ENCODE measurements at places on chromosomes 16 and 17.
A peak's percentile ranks its signal among the peaks of the same experiment; 100 is the strongest.

- DNase-seq: peak; percentile 22
These were observed 76.4 kb downstream of the TOX3 start for GRCh38 chr16:52470585-52470984.

DNA sequence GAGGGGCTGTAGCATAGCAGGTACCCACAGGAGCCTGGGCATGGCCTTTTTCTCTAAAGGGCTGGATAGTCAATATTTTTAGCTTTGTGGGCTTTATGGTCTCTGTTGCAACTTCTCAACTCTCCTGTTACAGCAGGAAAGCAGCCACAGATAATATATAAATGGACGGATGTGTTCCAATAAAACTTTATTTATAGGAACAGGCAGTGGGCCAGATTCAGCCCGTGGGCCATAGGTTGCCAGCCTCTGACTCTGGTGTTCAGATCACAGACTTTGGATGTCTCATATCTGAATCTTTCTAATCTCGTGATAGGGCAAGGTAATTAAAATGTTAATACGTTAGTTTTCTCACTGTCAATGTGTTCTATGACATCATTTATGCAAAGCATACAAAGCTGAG is 136.4 kb downstream of the WWOX start:
- DNase-seq: no peak

GRCh38 chr16:68263559-68264127 is 683 bp upstream of the SLC7A6 start:
- no peak for DNase-seq

DNA sequence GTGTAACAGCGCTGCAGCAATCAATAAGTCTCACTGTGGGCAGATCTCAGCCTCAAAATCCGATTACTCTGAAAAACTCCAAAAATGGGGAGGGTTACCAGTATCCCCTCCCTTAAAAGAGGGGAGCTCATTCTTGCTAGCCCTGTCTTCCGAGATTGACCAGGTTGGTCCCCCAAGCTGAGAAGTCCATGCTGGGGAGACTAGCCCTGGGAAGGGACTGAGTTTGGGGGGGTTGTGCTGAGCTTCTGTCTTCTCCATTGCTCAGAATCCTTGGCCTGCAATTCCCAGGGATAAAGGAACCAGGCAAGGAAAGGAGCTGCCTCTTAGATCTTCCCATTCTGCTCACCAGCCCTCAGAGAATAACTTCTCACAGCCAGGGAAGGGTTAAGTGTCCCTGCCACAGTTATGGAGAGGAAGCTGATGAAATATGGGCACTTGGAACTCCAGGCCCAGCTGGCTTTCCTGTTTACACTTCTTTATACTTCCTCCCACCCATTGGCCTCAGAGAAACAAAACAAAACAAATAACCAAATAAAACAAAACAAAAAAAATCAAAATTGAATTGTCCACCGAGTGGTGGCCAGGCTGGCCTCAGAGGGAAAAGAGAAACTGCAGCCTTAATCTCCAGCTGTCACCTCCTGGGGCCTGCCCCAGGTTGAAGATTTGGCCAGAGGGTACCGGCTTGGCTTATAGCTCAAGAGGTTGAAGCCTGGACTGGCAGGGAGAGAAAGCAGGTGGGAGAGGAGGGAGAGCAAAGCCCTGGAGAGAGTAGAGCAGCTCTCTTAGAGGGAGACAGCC is 2.6 kb downstream of the HOXB3 start:
- peak; percentile 87 for DNase-seq

GRCh38 chr17:6070430-6070912 is 292 bp downstream of the WSCD1 start:
- no peak for DNase-seq

DNA sequence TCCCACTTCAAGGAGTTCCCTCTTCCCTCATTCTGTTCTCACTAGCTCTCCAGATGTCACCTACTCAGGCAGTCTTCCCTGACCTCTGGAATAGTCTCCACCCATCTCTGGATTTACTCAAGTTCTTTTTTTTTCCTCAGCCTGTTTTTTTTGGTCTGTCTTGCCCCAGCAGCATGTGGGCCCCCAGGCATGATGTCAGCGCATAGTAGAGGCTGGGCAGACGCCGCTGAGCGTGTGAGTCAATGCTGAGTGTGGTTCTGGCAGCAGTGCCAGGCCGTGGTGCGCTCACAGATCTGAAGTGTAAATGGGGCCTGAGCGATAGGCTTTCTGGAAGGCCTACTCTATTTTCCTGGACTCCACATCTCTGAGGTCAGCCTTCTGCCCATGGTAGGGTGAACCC is 2.7 kb upstream of the KCNJ18 start:
- DNase-seq: no peak

DNA sequence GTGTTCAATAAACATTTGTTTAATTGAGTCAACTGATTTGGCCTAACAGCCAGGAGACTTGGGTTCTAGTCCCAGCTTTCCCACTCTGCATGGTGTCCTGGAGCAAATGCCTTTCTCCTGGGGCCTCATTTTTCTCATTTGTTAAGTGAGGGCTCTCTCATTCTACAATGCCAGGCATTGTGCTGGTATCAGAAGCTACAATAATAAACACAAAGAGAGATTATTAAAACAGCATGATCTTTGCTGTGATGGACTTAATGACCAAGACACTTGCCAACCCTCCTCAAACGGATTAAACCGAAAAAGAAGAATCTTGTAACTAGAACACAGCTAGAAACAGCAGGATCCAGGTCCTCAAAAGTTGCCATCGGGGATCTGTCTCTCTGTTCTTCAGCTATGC is 4.8 kb upstream of the VAMP2 start:
- DNase-seq: no peak

GRCh38 chr17:79027274-79027924 is 3.4 kb downstream of the C1QTNF1 start:
- DNase-seq: no peak

DNA sequence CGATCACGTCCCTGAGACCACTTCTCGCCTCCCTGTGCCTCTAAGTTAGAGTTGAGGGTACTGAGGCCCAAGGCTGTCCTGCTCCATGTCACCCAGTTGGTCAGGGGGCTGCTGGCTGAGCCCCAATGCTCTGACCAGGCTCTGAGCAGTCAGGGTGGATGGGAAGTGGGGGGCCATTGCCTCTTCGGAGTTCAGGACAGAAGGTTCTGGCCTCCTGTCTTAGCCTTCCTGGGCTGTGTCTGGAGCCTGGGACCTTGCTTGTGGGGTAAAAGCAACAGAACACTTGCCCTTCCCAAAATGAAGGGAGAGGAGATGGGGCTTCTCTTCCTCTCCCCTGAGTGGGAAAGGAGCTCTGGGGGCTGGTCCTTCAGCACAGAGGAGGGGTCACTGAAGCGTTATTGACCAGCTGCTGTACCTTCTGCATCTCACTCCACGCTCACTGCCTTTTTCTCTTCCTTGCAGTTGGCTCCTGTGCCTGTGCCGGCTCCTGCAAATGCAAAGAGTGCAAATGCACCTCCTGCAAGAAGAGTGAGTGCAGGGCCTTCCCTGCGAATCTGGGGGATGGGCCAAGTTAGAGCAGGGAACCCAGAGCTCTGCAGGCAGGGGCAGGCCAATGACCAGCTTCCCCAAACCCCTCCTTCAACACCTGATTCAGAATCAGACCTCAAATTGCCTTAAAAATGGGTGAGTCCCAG is 580 bp downstream of the MT1X start:
- DNase-seq: no peak

- DNase-seq: no peak
These were observed 176.4 kb downstream of the SHISA9 start for GRCh38 chr16:13077816-13078215.

DNA sequence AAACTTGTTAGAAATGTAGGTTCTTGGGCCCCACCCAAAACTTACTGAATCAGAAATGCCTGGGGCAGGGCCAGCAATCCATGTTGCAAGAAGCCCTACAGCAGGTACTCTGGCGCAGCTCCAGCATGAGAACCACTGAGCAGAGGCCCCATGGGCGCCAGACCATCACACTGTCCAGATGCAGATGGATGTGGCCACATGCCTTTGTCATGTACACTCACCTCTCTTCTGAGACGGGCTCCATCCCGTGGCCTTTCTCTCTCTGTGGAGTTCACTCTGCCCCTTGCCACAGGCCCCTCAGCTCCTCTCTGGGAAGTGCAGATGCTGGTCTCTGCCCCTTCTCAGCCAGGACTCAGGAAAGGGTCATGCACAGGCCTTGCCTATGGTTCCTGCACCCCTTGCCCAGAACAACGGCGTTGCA is 2.3 kb upstream of the CCNF start:
- no peak for DNase-seq

GRCh38 chr17:56939869-56940484 is 20.9 kb downstream of the COIL start:
- DNase-seq: peak; percentile 14

- no peak for DNase-seq
These were observed 50.5 kb downstream of the DYNLRB2 start for GRCh38 chr16:80591071-80591915.

DNA sequence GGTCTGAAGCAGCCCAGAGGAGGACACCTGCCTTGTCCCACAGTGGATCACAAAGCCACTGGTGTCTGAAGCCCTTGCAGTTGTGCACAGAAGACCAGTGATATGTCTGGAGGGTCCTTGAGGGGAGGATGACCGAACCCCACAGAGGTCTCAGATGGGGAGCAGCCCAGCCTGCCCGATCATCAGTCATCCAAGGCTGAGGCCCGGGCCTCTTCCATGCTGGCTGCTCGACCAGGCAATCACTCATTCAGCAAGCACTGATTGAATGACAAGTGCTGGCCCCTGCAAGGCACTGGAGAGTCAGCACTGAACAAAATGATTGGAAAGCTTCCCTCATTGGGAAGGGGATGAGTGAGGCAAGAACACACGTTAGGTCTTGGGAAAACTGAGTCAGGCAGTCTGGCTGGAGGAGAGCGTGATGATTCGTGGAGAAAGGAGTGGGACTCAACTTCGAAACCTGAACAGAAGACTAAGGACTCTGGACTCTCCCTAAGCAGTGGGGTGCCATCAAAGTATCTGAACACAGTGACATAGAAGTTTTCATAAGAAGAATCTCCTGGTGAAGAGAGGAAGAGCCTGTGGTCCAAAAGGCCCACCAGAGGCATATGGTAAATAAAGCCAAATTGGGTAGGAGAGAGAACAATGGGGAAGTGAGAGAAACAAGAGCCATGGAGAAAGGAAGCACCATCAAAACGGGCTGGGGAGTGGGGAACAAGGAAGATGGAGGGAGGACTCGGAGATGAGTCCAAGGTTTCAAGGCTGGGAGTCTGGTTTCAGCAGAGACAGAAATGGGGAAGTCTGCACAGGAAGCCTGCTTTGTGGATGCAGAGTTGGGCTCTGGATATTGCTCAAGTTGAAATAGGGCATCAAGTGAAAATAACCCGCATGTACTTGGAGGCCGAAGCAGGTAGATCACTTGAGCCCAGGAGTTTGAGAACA is 10.2 kb downstream of the PIK3R5 start:
- DNase-seq: no peak

- DNase-seq: no peak
These were observed 170.5 kb downstream of the TANC2 start for GRCh38 chr17:63136369-63137012.
